ENCODE measurements at places on chromosomes 7 and 10.
A peak's percentile ranks its signal among the peaks of the same experiment; 100 is the strongest.

DNA sequence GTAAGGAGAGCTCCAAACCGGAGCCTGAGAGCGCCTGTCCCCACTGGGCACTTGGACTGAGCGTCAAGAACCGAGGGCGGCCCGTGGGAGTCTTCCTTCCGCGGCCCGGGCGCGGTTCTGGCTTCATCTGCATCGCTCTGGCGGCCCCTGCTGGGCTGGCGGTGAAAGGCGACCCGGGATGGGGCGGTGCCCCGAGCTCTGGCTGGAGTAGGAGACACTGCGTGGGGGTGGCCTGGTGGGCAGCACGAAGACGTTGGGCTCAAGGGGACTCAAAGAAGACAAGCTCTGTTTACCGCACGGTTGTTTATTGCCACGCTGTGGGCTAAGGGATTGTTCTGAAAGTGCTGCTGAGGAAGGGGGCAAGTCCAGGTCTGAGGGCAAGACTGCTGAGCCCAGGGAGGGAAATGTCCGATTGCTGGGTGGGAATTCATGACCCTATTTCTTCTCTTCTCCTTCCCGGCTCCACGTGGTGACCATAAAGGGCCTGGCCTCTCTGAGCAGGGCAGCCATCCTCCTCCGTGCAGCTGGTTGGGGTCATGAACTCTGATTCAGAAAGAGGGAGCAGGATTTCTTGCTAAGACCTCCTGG is 29.8 kb downstream of the PLAU start:
- peak; percentile 47 for DNase-seq

- DNase-seq: no peak
Observed at GRCh38 chr10:131636841-131637724, 263.7 kb upstream of the PPP2R2D start.

DNA sequence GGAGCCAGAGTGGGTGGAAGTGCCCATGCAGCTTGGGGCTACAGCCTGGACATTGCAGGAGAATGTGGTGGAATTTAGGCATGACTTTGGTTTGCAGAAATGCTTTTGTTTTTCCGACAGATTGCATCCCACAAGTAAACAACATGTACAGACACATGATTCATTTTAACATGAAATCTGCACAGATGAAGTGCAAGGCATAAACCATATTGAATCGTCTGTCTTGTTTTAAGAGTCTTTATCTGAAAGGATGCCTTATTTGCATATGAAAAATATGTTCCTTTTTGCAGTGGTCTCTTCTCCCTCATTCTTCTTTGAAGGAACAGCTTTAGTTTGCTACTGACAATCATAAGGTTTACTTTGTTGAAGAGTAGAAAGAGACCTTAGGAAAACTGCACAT is 94.9 kb downstream of the NXPH1 start:
- DNase-seq: no peak

DNA sequence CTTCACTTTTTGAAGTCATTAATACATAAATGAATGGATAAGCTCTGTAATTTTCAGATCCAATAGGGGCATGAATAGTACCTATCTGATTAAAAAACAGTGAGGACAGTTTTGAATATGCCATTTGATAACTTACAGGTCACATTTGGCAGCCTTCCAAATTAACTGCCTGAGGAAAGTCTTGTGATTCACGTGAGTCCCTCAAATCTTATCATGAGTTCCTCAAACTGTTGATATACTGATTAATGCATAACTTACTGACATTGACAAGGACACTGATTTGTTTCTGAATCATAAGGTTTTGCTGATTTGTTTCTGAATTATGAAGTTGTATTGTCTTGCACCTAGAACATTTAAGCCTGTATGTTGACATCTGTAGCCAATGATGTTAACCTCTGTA is 55.1 kb downstream of the ANKMY2 start:
- DNase-seq: no peak

DNA sequence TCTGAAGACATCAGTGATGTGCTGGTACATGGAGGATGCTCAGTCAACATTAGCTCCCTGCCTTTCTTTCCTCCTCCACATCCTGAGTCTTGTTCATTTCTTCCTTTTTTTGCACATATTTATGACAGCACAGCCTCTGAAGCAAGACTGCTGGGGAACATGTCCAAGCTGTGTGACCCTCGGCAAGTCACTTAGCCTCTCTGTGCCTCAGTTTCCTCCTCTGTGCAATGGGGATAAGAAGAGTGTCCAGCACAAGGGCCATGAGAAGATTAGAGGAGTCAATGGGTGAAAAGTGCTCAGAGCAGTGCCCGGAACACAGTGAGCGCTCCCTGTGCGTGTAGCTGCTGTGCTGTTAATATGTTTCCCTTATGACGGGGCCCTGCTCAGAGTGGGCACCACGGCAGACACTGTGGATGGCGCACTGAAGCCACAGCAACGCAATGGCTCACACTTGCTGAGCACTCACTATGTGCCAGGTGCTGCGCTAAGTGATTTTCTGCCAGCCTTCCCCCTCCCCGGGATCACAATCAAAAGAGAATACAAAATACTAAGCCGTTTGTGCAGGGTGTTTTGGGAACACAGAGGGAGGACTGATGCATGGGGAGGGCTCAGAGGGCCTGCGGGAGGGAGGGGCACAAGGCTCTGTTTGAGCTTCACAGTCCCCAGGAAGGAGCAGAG is 28.7 kb downstream of the ZCCHC24 start:
- no peak for DNase-seq

DNA sequence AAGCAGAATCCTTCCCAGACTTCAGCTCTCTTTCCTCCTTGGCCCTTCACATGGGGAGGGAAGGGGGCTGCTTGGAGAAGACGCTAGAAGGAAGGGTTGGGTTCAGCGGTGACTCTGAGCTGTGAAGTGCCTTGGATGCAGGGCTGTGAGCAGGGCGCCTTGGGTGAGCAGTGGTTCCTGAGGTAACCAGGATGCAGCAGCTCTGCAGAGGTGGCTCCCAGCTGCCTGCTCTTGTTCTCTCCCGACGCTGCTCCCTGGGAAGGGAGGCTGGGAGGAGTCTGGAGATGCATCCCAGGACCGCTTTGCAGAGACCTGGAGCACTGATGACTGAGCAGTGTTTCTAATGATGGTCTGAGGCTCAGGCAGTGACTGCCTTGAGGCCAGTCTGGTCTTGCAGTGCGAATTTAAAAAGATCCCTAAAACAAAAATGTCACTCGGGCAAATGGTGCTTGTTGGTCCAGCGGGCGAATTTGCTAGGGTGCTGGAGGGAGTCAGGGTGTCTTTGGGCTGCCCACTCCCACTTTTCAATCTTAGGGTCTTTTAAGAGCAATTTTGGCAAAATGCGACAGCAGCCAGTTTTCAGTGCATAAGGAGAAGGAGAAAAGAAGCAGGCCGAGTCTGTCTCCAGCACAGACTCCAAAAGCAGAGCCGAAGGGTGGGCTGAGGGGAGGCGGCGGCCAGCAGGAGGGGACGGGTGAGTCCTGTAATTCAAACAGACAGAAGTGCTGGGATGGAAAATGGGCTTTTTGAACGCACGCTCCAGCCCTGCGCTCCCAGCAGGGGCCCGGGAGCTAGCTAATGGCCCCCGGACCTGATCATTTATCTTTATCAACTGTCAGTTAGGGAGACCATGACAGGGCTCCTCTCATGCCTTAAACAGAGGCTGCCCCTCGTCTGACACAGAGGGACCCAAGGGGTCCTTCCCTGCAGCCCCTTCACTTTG is 191.2 kb upstream of the SHH start:
- DNase-seq: no peak

DNA sequence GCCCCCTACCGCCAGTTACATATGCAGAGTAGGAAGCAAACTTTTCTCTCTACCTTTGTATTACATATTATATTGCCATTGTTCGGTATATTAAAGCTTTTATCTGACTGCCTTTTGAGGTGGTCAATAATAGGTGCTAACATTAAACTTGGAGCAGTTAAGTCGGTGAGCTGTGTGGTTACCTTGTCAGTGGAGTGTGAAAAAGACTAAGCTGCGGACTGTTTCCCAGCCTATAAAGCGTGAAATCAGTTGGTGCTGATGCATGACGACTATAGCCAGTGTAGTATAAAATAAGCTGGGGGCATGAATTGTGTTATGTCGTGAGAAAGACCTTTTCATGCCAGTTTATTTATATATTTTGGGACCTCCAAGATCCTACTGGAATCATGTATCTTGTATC is 33.7 kb downstream of the R3HCC1L start:
- DNase-seq: no peak

GRCh38 chr10:11934262-11934661 is 108.3 kb downstream of the UPF2 start:
- DNase-seq: no peak

GRCh38 chr10:62651341-62651740 is 153.2 kb upstream of the ADO start:
- DNase-seq: no peak

DNA sequence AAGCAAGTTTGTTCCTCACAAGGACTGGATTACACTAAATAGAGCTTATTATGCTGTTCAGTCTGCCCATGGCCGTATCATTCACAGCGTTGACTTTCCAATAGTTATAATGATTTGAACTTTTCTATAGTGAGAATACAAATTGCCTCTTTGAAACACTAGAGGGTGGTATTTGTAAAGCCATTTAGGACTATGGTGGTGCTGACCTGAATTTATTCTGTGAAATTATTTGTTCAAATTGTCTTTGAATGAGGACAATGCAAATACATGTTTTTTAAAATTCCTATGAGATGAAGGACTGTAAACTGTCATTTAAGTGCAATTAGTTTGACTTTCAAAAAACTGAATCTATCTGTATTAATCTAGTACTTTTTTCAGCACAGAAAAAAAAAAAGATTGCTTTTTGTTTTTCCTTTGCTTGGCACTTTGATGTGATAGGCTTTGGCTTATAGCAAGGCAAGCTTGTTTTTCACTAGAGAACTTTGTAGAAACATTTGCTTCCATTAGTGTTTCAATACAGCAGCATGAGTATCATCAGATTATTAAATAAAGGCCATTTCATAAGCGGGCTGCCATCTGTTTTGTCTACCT is 122.7 kb upstream of the TMEM229A start:
- no peak for DNase-seq

GRCh38 chr10:13335881-13336280 is 12.2 kb downstream of the SEPHS1 start:
- no peak for DNase-seq

GRCh38 chr7:157482025-157482424 is 145.2 kb downstream of the DNAJB6 start:
- DNase-seq: no peak

- peak; percentile 60 for DNase-seq
Observed at GRCh38 chr10:103493362-103493915, at the start of gene NEURL1. Gene NEURL1, plus strand, starts transcription at chr10:103493705. Its CDS starts 683 bp downstream, at chr10:103494388.

GRCh38 chr7:32616625-32617024 is 121.3 kb downstream of the AVL9 start:
- DNase-seq: no peak

DNA sequence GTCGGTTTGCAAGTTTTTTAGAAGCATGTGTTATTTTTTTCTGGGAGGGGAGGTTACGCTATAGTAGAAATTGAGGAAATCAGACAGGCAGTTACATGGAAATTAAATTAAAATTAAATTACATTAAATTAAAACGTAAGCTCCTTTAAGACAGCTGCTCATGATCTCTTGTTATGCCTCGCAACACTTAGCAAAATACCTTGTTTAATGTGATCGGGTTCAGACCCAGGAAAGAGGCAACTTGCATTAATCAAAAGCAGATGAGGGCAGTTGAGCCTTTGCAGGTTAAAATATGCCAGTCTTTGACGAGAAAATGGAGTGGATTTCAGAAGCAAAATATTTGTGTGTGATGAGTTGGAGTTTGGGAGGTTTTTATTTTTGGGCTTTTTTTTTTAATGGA is 651.8 kb downstream of the INHBA start:
- no peak for DNase-seq

GRCh38 chr10:107728807-107729206 is 564.3 kb upstream of the SORCS1 start:
- no peak for DNase-seq

DNA sequence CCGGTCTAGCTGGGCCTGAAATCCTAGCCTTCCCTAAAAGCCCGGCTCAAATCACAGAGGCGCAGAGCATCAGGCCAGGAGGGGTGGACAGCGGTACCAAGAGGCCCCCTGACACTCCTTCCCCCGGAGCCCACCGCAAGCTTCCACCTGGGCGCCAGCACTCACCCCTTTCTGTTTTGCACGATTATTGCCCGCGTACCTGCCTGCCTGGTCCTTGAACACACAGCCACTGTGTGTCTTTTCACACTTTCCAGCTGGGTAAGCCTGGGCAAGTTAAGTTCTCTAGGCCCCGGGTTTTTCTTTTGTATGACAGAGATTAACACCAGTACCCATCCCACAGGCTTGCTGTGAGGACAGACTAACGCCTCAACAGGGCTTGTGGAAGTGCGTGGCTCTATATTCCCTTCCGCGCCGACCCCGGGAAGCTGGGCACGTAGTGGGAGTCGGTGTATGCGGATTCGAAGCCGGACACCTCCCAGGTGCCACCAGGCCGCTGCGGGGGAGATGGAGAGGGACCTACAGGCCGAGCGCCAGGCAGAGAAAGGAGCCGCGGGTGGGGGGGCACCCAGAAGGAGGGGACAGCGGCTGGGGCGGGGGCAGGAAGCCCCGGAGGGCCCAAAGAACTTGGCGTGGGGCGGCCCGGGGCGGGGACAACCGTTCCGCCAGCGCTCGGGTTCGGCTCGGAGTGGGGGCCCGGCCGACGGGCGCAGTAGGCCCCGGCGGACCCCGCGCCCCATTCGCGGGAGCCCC is 792 bp downstream of the ZNF746 start:
- no peak for DNase-seq

DNA sequence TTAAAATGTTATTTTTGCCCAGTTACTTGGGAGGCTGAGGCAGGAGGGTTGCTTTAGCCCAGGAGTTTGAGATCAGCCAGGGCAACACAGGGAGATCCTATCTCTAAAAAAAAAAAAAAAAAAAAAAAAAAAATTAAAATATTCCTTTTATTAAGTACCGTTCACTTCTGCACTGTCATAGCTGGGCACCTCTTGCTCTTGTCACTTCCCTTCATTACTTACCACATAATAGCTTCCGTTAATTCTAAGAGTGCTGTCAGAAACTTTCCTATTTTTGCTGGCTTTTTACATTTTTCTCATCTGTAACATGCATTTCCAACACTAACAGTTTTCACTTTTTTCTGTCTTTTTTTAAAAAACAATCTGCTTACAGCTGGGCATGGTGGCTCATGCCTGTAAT is 132.9 kb downstream of the PIP4K2A start:
- no peak for DNase-seq

DNA sequence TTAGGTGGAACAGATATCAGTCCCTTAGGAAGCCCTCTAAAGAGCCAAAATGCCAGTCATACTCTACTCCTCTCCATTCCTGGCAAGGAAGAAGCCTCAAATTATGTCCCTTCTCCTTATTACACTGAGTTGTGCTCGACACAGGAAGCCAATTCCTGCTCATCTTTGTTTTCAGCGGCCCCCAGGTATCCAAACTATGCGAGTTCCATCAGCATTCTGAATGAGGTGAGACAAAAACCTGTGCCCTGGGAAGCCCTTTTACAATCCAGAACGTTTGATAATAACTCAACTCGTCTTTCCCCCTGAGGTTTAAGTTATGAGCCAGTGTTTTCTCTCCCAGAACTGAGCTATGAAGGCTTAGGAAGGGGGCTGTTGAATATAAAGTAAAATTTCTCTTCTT is 580.5 kb downstream of the NXPH1 start:
- no peak for DNase-seq

DNA sequence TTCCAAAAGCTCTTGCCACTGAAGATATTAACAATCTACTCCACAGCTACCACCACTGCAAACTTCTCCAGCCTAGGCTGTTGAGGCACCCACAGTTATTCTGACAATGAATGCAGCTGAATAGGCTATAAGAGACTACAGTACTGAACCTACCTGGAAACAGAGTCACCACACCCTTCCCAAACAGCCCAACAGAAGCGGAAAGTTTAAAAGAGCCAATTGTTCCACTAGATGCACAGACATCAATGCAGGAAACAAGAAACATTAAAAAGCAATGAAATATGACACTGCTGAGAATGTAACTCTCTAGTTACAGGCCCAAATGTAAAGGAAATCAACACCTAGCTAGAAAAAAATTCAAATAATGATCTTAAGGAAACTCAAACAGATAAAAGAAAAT is 64.5 kb upstream of the PLA2G12B start:
- DNase-seq: no peak
